CD8-positive, alpha-beta memory T cell (primary cell): ENCODE measurements at places on chromosomes 13 and 19.

- DNase-seq, result no peak
These were observed 13.5 kb upstream of the INSR start for GRCh38 chr19:7307590-7308218.

DNA sequence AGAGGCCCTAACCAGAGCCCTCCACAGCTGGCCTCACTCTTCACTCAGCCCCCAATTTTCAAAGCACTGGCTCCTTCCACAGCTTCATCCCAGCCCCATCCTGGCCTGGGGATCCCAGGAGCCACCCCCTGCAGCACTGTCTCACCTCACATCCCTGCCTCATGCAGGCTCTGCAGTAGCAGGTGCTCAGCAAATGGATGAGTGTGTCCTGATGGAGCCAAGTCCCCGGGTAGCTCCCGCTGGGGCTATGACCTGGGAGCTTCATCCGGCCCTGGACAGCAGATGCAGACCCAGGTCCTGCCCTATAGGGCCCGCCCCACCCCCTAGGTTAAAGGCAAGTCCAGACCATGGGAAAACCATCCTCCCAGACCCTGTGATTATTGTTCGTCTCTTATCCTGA, 143.2 kb upstream of the ZNF507 start:
- DNase-seq, result no peak

DNA sequence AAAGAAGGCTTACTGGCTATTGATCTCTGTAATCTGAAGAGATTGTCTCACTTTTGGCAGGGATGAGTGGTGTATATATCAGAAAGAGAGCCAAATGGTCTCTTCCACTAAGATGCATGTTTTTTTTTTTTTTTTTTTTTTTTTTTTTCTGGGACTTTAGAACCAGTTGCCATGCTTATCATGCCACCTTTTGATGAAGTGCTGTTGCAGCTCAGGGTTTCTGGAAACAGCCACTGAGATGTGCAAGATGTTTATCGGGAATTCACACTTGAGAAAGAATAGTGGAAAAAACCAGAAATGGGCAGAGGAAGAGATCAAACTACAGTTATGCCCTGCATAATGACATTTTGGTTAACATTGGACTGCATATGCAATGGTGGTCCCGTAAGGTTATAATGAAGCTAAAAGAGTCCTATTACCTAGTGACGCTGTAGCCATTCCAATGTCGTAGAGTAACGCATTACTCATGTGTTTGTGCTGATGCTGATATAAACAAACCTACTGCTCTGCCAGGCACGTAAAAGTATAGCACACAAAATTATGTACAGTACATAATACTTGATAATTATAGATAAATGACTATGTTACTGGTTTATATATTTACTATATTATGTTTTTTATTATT, 121.0 kb downstream of the KLF5 start:
- no peak for DNase-seq

DNA sequence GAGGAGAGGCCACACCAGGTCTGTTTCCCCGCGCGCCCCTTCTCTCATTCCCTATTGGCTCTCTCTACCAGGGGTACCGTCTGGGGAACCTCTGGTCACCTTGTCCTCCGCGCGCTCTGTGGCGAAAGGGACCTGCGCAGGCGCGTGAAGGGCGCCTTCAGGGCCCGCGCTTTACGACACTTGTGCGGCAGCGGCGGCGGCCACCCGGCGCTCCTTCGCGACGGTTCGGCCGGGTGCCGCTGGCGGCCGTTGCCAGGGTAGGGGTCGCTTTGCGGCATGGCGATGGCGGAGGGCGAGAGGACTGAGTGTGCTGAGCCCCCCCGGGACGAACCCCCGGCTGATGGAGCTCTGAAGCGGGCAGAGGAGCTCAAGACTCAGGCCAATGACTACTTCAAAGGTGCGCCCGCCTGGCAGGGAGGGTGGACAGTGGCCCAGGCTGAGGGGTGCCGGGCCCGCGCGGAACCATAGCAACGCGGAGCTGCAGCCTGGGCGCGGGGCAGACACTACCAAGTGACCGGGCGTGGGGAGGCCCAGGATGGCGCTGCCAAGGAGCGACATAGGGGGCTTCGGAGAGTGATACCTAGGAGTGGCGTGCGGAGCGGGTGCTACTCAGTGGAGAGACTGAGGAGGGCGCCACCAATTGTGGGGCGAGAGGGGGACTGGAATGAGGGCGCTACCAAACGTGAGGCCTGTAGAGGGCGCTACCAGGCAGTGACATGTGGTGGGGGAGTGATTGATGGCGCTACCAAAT, at the start of gene PPP5C:
Gene PPP5C, plus strand, starts transcription at position 267 of the 751 bp plus-strand sequence. Its CDS starts 10 bp downstream, at position 277.
- DNase-seq, result peak; percentile 76

DNA sequence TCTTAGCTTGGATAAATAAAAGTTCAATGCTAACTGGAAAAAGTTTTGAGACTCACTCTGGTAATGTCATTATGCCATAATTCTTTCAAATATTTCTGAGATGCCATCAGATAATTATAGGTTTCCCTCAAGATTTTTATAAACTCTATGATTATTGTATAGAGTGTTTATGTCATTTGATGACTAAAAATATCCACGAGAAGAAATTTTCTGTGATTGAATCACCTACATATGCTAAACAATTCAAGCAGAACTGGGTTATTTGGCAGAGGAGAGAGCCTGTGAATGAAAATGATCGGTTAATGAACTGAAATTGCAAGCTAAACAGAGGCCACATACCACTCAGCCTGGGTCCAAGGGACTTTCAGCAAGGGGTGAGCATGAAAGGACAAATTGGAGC, 92.6 kb upstream of the TSC22D1 start:
- DNase-seq, result no peak

- DNase-seq, result no peak
These were observed 74.8 kb upstream of the KLHL1 start for GRCh38 chr13:70183041-70183440.

DNA sequence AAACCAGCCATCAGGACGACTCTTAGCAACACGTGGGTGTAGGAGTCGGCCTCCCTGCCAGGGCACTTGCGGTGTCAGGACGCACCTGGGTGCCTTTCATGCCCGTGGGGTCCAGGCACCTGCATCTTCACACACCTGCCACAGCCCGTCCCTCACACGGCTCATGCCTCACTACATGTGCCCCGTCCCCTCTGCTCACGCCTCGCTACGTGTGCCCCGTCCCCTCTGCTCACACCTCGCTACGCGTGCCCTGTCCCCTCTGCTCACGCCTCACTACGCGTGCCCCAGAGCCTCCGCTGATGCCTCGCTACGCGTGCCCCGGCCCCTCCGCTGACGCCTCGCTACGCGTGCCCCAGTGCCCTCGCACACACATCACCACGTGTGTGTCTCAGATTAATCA, 58.0 kb upstream of the F7 start:
- DNase-seq, result peak; percentile 18

GRCh38 chr13:33101835-33102234, 85.6 kb downstream of the KL start:
- DNase-seq, result no peak

- no peak for DNase-seq
These were observed 23.5 kb upstream of the USP12 start for GRCh38 chr13:27194895-27195764.

- DNase-seq, result peak; percentile 83
These were observed 10.3 kb downstream of the ATG4D start for GRCh38 chr19:10553943-10554381.

GRCh38 chr19:38952395-38953165, 21.8 kb downstream of the MRPS12 start:
- no peak for DNase-seq

DNA sequence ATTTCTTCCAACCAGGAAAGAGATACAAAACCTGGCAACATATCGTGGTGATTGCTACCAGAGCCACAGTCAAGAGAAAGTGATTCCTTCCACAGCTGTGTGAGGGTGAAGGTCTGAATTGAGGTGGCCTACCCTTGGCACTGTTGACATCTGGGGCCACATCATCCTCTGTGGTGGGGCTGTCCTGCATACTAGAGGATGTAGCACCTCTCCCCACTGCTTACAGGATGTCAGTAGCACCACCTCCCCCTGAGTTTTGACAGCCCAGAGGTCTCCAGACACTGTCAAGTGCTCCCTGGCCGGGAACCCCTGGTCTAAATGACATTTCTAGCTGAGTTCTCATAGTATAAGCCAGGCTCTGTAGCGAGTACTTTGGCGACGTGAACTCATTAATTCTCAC, 15.5 kb downstream of the PTGER1 start:
- DNase-seq, result no peak

- no peak for DNase-seq
These were observed 49.1 kb upstream of the MEDAG start for GRCh38 chr13:30857018-30857417.

GRCh38 chr19:845707-846521, 5.1 kb downstream of the PRTN3 start:
- DNase-seq, result no peak

DNA sequence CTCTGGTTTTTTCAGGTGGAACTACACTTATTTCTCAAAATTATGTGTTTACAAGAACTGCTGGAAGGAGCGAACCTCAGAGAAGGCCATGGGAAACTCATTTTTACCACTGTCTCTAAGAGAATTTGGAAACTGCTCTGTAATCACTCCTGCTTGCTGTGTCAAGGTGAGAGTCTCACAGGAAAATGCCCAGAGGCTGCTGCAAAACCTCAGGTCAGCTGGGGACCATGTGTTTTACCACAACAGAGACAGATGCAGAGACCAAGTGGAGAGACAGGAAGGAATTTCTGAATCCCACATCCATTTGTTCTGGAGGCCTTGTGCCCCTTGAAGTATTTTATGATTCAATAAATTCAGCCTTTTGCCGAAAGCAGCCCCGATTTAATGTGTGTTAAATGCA, 743.8 kb upstream of the SLC10A2 start:
- no peak for DNase-seq

DNA sequence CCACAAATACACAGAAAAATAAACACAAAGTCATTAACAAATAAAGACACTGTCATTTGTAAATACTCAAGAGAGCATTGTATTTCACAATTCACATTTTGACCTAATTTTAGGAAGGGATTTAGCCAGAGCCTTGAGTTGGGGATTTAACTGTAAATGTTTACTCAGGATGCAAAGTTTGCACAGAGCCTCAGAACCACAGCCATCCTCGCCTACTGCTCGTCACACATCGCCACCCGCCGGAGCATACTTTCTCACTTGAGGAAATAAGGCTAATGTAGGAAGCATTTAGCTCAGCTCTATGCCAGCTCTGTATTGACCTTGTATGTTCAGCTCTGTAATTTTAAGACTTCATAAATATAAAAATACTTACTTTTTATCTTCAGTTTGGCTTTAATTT, 442.7 kb downstream of the OXGR1 start:
- no peak for DNase-seq

DNA sequence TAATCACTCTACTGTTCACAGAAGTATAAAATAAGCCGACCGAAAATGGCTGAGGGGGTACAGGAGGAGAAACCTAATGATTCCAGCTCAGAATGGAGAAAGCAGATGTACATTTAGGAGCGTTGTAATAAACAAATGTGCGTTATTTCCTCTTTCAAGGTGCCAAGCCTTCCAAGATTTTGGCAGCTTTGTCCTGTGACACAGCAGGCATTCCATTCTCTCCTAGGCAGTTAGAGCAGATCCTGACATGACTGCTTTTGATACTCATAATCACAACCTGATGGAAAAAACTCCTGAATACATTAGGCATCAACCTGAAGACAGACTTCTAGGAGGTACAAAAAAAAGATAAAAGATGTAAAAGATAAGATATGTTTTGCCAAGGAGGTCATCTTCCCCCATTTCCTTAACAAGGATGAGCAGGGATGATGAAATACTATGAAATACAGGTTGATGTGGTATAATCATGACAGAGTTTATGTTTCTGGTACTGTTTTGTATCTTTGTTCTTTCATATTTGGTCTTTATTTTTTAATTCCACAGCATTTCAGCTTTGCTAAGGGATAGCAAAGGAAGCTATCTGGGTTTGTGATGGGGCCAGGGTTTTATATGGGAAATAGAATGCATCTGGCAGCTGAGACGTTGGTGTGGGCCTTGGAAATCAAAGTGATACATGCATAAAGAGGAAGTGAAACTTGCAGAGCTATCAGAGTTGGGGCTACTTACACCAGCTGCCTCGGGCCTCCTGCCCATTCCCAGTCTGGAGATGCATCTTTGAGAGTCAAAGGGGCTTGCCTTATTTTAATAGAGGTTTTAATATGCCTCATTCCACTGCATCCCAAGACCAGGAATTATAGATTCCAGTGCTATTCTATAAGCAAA, 222.5 kb downstream of the OXGR1 start:
- no peak for DNase-seq

GRCh38 chr13:32850316-32851052, 165.7 kb upstream of the KL start:
- DNase-seq, result no peak

DNA sequence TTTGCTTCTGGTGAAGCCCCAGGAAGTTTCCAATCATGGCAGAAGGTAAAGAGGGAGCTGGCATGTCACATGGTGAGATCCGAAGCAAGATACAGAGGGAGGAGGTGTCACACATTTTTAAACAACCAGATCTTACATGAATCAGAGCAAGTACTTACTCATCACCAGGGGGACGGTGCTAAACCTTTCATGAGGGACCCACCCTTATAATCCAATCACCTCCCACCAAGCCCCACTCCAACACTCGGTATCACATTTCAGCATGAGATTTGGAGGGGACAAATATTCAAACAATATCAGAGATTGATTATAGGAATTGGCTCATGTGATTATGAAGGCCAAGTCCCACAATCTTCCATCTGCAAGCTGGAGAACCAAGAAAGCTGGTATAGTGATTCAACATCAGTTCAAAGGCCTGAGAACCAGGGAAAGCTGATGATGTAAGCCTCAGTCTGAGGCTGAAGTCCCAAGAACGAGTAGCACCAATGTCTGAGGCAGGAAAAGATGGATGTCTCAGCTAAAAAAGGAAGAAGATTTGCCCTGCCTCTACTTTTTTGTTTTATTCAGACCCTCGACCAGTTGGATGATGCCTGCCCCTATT, 58.6 kb upstream of the WDFY2 start:
- DNase-seq, result no peak

- DNase-seq, result no peak
These were observed 1.3 kb downstream of the ZNF175 start for GRCh38 chr19:51572410-51572809.

DNA sequence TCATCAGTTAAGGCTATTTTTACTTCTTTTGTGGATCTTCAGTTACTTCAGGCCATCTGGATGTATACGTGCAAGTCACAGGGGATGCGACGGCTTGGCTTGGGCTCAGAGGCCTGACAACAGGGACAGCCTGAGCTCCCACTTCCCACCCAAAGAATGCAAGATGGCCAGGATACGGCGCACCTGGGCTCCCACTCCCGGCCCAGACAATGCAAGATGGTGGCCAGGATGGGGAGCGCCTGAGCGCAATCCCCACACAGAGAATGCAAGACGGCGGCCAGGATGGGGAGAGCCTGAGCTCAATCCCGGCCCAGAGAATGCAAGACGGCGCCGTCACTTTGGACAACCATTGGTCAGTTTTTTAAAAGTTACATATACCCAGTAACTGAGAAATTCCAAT, 25.3 kb upstream of the MIER2 start:
- DNase-seq, result no peak

DNA sequence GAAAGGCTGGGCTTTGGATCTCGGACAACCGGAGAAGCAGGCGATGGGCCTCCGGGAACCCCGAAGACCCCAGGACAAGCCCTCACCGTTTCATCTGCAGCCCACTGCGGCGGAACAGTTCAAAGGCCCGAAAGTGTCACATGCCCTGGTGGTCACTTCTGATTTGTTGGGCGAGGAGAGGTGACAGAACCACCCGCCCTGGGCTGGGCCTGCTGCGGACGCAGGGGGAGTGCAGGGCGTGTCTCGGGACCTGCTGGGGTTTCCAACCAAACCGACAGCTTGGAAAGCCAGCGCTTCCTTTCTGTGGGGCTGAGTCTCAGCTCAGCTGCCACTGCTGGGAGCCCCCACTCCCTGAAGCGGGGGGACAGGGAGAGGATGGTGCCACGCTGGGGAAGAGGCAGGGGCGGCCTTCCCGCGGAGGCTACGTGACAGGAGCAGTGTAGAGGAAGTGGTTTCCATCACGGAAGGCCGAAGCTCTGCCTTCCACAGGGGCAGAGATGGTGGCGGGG, 22.8 kb upstream of the ZBTB7A start:
- DNase-seq, result peak; percentile 52
